ENCODE measurements at places on chromosomes 2 and 18.

DNA sequence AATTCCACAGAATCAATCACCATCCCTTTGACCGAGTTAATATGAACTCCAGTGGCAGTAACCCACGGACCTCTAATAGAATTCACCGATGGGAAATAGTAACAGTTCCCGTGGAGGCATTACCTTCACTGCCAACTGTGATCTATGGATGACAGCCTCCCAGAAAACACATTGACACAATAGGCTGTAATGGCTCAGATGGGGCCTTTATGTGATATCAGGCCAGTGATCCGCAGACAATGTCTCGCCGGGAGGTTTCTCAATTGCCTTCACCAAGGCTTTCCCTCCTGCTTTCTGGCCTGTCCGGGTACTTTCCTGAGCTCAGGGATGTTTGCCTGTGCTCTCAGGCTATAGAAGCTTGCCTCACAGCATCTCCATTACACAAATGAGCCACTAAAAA lies 34.4 kb upstream of the KLF7 start:
- DNase-seq, result no peak

GRCh38 chr2:58731488-58731869 lies 490.4 kb upstream of the FANCL start:
- no peak for DNase-seq

DNA sequence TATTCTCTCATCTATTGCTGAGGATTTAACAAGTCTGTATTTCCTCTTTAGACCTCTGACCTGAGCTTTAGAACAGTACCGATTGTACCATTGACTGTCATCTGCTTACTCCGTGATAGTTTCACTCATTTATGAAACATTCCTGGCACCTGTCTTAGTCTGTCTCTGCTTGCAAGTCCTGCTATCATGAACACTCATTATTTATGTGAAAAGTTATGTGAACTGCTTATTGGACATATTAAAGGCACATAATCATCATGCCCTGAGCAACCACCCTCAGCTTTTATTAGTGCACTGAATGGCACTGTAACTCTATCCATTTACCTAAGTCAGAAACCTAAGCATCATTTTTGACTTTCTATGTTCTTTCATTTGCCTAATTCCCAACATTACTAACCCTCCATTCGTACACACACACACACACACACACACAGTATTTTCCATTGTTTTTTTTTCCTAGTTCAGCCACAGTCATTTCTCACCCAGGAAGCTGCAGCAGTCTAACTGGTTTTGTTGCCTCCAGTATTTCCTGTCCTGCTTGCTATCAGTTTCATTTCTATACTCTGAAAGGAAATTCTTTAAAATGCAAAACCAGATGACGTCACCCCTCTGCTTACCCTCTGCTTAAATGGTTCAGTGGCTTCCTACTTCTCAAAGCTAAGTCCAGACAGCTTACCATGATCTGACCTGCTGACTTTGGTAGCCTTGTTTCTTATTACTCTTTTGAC lies 146.1 kb downstream of the HAUS1 start:
- peak; percentile 89 for DNase-seq

GRCh38 chr2:160689441-160689840 lies 195.8 kb upstream of the RBMS1 start:
- DNase-seq, result no peak

- DNase-seq, result no peak
These were observed 55.7 kb downstream of the ARHGEF33 start for GRCh38 chr2:38945372-38945771.

GRCh38 chr18:23573626-23574431 lies 12.5 kb downstream of the NPC1 start:
- DNase-seq, result peak; percentile 57

DNA sequence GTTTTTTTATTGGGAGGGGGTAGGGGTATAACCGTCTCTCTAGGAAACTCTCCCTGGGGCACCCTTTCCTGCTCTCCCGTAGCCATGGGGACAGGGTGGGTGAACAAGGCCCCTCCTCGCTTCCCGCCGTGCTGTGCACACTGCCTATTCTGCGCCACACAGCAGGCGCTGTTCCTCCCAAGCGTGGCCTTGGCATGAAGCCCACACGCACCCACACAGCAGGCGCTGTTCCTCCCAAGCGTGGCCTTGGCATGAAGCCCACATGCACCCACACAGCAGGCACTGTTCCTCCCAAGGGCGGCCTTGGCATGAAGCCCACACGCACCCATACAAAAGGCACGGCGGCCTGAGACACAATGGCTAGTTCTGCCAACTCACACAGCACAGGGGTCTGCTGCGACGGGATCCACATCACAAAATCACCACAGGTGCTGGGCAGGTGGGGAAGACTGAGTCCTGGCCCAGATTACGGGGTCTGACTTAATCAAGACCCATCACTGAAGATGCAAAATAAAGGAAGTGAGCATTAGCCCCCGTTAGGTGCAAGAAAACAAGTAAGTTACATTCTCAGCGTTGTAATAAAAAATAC lies 46.6 kb upstream of the TPO start:
- DNase-seq, result no peak

- DNase-seq, result no peak
These were observed 283.3 kb upstream of the NETO1 start for GRCh38 chr18:73151086-73151485.

DNA sequence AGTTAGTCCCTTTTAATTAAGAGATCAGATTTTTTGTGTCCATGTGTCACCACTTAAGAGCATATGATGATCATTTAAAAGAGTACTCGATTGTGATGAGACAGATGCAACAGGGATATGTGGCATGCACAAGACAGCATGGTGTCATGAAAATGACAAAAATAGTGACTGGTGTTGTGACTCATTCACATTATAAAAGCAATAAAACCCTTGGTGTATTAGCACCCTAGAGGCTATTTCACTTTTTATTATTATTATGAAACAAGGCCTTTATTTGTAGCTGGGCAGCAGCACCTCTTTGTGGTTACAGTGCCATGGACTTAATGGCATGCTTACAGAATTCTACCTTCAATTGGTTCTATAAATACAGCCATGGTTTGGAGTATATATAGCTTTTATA lies 1296.0 kb upstream of the ZEB2 start:
- DNase-seq, result no peak

GRCh38 chr2:24382363-24383073 lies 22.2 kb upstream of the ITSN2 start:
- peak; percentile 73 for DNase-seq

DNA sequence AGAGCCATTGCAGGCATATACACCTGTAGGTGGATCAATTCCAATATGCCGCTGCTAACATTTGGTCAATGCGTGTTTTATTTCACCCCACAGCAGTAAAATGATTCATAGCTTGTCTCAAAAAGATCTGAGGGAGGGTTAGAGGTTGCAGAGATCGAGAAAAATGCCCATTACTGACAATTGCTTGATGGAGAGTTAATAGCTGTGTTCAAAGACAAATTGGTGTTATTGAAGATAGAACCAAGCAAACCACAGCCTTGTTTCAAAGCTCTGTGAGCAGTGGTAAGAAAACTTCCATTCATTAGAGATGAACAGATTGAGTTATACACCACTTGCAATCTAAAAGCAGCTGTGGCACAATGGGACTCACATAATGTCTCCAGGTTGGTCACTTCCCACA lies 95.4 kb downstream of the KCNE4 start:
- DNase-seq, result no peak

DNA sequence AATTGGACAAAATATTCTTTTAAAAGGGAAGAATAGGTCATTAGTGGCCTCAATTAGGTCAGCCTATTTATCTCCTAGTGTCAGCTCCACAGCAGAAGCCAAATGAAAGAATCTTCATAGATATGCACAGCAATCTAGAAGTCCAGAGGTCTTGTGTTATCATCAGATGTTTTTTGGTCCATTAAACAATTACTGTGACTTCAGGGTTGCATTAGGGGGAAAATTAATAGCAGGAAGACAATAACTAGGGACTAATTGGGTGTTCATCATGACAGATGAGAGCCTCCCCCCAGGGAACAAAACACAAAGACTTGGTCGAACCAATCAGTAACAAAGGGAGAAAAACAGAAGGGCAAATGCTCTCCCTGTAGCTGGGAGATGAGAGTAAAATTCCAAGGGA lies 264.7 kb downstream of the PTH2R start:
- DNase-seq, result no peak

- DNase-seq, result no peak
These were observed 28.8 kb downstream of the BCL2 start for GRCh38 chr18:63290821-63291200.

DNA sequence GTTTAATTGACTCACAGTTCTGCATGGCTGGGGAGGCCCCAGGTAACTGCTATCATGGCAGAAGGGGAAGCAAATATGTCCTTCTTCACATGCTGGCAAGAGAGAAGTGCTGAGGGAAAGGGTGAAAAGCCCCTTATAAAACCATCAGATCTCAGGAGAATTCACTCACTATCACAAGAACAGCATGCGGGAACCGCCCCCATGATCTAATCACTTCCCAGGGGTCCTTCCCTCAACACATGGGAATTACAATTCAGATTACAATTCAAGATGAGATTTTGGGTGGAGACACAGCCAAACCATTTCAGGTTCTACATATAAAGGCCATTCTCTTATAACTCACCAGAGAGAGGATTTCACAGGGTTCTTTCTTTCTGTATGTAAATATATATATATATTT lies 62.9 kb downstream of the VRK2 start:
- no peak for DNase-seq

GRCh38 chr2:144349674-144350073 lies 170.2 kb downstream of the ZEB2 start:
- DNase-seq, result no peak

GRCh38 chr2:122639711-122640110 lies 884.3 kb downstream of the TSN start:
- DNase-seq, result no peak

DNA sequence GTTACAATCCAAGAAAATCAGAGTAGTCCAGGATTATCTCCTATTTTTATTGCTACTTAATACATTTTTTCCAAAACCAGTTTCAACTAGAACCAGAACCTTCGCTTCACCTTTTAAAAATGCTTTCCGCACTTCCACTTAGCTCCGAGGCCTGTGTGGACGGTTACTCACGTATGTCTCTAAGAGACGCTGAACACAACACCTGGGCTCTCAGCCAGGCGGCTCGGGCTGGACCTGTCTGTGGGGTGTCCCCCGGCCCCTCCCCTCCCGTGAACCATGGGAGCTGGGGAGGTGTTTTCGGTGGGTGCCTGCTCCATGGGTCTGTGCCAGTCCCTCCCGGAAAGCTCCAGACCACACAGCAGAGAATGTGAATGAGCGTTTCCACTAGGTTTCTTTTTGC lies 223.8 kb downstream of the GLI2 start:
- no peak for DNase-seq

DNA sequence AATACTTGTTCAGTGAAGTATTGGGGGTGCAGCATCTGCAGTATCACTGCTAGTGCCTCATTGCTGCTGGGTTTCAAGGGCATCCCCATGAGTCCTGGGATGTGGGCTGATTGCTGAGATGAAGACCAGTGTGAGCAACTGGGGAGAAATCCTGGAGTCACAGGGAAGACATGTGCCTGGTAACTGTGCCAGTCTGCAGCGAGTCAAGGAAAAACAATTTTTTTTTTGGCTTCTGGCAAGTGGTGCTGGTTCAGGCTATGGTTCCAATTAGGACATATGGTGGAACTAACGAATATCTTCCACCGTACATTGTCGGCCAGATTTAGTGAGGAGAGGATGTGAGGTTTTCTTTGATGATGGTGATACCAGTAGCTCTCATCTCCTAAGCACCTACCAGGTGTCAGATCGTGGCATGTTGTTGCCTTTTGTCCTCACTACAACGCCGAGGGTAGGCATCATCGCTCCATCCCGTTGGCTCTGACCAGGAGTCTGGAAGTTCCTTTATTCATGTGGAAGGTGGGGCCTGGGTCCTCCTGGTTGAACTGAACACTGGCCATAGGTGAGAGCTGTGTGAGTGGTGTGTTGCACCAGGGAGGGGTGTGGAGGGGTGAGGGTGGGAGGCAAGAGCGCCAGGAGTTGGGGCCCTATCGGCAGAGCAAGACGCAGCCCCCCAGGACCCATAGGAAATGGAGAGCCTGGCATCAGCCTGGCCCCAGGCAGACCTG lies 118.0 kb upstream of the HS6ST1 start:
- no peak for DNase-seq

DNA sequence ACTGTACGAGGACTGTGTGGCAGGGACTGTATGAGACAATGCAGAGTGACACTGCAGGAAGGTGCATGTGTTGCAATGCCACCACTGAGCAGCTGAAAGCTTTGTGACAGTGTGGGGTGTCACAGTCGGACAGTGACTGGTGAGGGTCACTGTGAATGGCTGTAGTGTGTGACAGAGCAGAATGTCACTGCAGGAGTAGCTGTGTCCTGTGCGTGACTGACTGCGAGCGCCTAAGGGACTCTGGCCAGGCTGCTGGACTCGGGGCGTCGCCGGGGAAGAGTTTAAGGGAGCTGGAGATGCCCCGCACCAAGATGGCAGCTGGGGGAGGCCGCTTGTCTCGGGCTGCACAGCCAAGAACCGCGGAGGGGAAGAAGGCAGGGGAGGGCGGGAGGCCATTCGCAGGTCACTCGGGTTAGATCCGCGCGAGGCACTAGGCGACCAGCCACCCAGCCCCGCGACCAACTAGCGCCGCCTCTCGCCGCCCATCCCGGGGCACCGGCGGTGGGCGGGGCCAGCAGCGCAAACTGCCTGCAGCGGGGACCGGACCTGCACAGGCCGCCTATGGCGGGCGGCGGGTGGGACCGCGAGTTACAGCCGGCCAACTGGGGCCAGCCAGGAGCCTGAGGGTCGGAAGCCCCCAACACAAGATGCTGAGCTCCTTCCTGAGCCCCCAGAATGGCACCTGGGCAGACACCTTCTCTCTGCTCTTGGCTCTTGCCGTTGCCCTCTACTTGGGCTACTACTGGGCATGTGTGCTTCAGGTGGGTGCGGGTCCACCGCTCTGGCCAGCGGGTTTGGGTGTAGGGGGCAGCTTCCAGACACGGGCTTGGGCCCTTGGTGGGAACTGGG lies at the start of gene ABHD1:
ABHD1 (plus strand) TSS at position 514 of the 849 bp plus-strand sequence; CDS start at position 648, 134 bp downstream.
- DNase-seq, result peak; percentile 38

DNA sequence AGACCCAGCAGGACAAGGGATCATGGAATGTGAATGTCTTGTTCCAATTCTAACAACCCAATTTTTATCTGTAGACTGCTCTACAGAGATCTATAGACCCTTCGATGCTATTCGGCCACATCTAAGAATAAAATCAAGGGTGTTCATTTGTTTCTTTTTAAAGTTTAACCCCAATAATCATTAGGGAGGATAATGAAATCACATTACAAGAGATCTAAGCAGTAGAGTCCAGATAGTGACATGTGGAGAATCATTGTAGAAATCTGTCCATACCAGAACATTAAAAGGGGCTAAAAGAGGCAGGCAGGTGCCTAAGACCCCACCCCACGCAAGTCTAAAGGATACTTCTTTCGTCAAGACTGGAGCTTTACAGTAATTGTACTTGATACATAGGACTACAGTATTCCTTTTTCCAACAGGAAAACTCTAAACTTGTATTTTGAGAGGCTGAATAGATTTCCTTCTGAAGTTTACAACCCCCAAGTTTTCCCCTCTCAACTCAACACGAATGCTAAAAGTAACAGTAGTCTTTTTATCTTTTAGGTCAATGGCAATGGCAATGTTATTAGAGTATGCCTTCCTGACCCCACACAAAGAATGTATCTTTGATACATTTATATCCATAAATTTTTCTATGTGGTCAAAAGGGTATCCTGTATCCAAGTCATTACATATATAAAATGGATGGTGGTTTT lies 183.7 kb downstream of the TCF4 start:
- no peak for DNase-seq

GRCh38 chr2:117820444-117820843 lies 6.0 kb downstream of the DDX18 start:
- peak; percentile 30 for DNase-seq

- no peak for DNase-seq
These were observed 42.2 kb downstream of the KIDINS220 start for GRCh38 chr2:8794923-8795825.

GRCh38 chr2:68124321-68124720 lies 33.4 kb upstream of the PNO1 start:
- DNase-seq, result no peak

- DNase-seq, result no peak
These were observed 166.3 kb downstream of the MYO1B start for GRCh38 chr2:191411472-191411871.
